ENCODE measurements at places on chromosomes 4 and X.

DNA sequence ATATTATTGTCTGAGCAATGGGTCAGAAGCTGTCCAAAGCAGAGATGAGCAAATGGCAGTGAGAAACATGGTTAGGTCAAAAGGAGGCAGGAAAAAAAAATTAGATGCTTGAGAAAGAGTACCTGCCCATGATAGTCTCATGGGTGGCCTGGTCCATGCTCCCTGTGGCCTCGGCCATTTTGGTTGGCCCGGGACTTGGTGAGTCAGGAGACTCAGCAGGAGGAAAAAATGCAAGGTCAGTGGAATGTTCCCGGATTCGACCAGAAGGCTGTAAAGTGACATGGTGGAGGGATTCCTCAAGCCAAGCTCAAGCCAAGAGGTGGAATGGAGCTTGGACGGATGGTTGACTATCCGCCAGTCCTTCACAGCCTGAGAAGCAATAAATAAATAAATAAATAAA, 236.7 kb downstream of the ASMT start:
- DNase-seq = no peak

GRCh38 chr4:3201718-3202702, 46.9 kb upstream of the MSANTD1 start:
- DNase-seq = no peak

- peak; percentile 58 for DNase-seq
These were observed 32.5 kb downstream of the HMGB2 start for GRCh38 chr4:173301518-173302201.

GRCh38 chrX:85928606-85929005, 118.8 kb downstream of the CHM start:
- no peak for DNase-seq

Data from SK-N-MC (cell line).